ENCODE measurements at places on chromosomes 11 and 22.

- DNase-seq, result no peak
These were observed 14.6 kb downstream of the FAM83F start for GRCh38 chr22:40009292-40009774.

GRCh38 chr11:114058871-114059277, 637 bp upstream of the ZBTB16 start:
- no peak for DNase-seq

GRCh38 chr11:130413405-130414106, 14.9 kb downstream of the ADAMTS8 start:
- DNase-seq, result peak; percentile 92

DNA sequence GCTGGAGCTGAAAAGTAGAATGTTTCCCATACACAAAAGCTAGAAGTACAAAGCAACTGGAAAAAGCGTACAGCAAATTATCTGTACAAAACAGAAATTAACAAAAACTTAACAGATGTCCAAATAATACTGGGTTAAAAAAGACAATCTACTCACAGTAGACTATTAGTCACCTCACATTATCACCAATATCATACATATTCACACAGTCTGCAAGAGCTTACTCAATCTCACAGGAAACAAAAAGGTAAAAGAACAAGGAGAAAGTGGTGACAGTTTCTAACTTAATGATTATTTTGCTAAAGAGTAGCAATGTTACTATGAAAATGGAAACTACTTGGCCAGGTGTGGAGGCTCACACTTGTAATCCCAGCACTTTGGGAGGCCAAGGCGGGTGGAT, 11.9 kb downstream of the CELF1 start:
- DNase-seq, result no peak

DNA sequence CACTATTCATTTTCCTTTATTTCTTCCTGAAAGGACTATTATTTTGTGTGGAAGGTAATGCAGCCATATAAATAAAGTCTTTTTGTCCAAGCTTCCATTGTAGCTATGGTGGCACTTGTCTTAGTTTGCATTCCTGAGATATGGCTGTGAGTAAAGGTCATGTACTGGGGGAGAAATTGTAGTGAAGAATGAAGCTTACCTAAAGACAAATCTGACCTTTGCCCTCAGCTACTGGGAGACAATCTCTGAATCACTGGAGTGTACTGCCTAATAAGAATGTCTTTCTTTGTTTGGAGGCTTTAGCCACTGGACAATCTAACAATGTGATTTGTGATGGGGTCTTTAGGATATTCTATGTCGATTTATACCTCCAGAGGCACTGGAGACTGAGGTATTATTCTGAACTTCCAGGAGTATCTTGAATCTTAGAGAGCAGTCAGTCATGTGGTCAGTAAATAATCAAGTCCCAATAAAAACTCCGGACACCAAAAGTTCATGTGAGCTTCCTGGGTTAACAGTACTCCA, 39.7 kb upstream of the OR5AK2 start:
- no peak for DNase-seq

DNA sequence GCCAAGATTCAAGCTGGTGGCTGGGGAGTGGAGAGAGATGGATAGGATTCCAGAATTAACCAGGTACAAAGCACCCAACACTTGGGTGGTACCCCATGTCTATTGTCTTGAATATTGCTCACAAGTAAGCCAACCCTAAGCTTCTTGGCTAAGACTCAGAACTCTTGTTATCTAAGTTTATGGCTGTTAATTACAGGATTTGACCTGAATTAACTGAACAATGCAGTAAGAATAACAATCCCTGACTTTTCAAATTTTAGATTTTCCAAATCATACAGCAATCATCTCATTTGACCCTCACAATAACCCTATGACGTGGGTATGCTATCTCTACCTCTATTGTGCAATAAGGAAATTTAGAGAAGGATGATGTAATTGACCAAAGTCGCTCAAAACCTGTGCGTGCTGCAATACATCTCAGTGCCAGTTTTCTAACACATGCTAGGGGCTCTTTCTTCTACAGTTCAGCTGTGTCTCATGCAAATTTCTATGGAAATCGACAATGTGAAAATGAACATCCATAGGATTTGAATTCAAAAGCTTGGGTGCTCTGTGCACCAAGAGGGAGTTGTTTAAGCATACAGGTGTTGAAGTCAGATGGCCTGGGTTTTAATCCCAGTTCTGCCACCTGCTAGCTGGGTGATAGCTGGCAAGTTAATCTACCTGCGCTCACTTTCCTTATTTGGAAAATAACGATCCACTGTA, 40.1 kb upstream of the APLNR start:
- no peak for DNase-seq

- DNase-seq, result no peak
These were observed 9.1 kb downstream of the NRXN2 start for GRCh38 chr11:64713781-64714363.

GRCh38 chr11:44622190-44622650, 56.8 kb downstream of the CD82 start:
- no peak for DNase-seq

All from AG08396 (cell line).